ENCODE measurements at places on chromosomes 2 and 18.
A peak's percentile ranks its signal among the peaks of the same experiment; 100 is the strongest.

GRCh38 chr18:47215554-47216138 is 35.8 kb downstream of the SKOR2 start:
- no peak for DNase-seq

DNA sequence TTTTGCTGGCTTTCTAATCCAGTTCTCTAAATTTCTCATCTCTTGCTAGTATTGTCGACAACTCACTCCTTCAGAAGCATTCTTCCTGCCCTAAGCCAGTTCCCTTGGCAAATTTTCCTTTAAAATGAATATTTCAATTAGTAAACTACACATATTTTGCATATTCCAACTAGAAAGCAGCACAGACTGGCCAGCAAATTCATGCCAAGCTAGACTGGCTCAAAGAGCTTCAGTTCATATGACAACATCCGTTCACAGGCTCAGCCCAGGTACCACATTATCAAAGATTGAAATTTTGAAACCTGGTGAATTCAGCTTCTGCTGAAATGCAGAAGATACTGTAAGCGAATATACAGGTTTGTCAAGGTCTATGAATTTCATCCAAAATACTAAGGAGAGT is 64.5 kb downstream of the AFF3 start:
- DNase-seq: no peak

DNA sequence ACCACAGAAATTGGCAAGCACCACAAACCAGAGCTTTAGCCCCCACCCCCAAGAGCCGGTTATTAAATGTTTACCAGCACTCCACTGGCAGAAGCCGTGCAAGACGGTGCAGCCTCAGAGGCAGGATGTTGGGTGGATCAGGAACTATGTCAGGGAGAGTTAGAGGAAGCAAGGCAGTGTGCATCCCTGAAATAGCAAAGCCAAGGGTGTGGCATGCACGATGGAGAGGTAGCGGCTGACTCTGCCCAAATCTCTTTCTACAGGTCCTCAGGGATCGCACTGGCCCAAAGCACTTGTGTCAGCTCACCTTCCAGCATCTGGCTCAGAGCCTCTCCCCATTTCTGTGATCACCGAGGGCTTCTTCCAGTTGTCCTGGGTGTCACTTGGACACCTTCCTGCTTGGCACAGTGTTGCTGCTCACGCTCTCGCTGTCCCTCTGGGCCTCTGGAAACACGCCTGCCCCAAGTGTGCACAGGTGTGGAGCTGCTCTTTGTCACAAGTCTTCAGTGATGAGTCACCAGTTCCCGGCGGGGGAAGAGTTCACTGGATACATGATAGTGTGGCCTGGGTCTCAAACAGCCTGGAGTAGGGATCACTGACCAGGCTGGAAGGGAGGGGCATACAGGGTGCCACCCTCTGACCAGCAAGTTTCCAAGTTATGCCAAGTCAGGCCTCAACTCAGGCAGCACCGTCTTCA is 17.3 kb upstream of the B3GNT7 start:
- DNase-seq: no peak

- no peak for DNase-seq
Observed at GRCh38 chr2:100483895-100484294, 13.6 kb downstream of the NMS start.

- DNase-seq: peak; percentile 17
Observed at GRCh38 chr2:61537277-61537949, 743 bp downstream of the XPO1 start.

DNA sequence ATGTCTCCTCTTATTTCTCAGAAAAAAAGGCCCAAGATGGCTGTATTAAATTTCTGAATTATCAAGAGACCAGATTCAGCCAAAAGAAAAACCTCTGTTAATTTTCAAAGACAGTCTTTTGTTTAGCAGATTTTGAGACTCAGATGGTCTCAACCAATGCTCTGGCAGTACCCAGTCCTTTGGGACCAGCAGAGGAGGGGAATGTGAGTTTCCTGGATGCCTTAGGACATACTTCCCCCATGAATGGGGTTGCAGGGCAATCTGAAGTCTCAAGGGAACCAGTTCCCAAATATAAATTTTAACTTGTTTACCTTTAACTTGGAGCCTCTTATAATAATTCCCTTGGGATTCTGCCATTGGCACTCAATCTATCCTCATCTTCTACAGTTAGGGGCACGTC is 107.8 kb upstream of the ZNF521 start:
- DNase-seq: no peak

Measured in activated CD8-positive, alpha-beta memory T cell treated with anti-CD3 and anti-CD28 coated beads for 4 hours (primary cell).